Hippocampal formation (tissue), 2 donors: ENCODE measurements at places on chromosomes 12 and 14.

DNA sequence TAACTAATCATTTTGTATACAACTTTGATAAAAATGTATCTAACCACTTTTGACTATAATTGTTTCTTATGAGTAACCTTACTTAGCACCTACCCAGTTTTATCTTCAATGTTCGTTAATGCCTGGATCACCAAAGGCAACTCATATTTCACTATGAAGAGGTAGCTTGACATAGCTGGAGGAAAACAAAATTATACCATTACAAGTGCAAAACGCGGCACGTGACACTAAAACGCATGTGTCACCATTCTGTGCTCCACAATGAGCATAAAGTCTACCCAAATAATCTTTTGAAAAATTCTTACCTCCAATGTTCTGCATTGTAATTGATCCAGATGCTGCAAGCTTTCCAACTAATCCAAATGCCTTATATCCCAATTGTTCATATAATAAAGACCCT is 5.8 kb downstream of the SLC38A2 start:
- DNase-seq: no peak

DNA sequence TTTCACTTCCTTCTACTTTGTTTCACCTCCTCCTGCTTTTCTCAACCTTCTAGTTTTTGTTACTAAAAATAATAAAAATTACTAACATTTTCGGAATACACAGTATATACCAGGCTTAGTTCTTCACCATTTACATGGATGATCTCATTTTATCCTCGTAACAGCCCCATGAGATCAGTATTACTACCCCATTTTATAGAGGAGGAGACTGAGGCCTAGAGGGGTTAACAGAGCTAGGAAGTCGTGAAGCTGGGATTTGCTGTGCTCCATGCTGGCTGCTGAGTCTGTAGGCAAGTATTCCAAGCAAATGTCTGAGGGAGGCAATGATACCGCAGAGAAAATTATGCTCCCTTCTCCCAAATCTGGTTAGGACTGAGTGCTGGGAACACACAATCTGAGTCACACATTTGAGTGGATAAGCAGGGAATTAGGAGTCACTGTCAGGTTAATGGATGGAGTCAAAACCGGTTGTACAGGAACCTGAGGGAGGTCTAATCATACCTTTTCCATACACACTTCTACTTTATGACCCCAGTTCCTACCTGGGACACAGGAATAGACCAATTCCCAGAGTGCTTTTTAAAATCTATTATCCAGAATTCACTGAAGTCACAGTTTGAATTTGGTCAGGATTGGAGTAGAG is 51.1 kb downstream of the ZFYVE26 start:
- no peak for DNase-seq

- DNase-seq: no peak
Observed at GRCh38 chr12:127150479-127150878, 1116.5 kb upstream of the TMEM132C start.

DNA sequence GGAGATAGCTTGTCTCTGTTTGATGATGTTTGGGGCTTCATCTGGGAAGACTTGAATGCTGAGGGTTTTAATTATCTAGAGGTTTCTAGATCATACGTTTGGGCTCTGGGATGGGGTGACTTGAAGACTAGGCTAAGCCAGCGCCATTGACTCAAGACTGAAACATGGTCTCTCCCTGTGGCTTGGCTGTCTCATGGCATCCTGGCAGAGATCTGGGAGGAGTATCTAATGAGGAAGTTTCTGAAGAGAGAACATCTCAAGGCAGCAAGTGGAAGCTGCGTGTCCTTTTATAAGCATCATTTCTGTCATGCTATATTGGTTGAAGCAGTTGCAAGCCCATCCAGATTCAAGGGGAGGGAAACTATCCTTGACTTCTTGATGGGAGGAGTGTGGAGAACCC is 104.8 kb downstream of the UNC79 start:
- DNase-seq: no peak

- no peak for DNase-seq
Observed at GRCh38 chr12:46005151-46005797, 14.9 kb upstream of the SCAF11 start.

- DNase-seq: no peak
Observed at GRCh38 chr14:53365486-53366130, 212.5 kb upstream of the DDHD1 start.

DNA sequence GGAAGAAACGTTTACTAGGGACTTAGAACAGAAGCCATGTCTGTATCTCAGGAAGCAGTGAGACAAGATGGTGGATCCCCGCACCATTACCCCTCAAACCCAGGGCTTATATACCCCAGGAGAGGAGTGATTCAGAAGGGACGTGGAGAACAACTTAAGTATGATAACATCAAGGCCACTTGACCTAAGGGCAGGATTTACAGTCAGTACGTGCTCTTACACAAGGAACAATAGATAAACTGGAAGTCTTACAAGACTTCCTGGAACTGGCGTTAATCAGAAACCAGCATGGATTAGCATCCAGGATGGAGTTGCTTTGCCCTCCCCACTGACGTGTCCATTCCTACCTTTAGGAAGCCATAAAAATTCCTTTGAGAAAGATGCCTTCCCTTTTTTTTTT is 8.6 kb upstream of the ETFBKMT start:
- DNase-seq: no peak

DNA sequence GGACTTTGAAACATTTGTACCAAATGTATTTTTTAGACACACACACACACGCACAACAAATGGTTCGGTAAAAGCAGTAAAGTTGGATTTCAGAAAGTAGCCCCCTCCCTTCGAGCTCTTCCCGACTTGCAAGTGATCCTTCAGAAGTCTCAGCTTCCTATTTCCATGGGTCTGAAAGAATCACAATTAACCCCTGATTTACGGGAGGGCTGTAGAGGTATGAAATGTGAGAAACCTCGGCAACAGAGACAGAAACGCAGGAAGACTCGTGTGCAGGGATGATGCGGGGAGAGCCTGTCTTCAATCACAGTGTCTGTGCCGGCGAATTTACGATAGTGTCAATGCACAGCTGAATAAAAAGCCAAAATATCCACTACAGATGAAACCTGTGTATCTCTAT is 60.7 kb upstream of the VRK1 start:
- no peak for DNase-seq

DNA sequence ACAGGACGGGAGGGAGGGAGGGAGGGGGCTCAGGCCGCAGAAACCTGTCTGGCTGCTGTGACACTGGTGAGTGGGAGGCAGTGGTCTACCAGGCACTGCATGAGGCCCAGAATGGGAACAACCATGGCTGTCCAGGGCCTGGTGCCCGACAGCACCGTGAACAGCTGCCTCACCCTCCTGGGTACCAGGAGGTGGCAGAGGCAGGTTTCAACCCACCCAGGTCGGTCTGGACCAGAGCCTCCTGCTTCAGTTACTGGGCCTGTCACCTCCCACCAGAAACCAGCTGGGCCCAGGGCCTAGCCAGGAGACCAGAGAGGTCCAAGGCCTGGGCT is 80.2 kb downstream of the ITPK1 start:
- no peak for DNase-seq

DNA sequence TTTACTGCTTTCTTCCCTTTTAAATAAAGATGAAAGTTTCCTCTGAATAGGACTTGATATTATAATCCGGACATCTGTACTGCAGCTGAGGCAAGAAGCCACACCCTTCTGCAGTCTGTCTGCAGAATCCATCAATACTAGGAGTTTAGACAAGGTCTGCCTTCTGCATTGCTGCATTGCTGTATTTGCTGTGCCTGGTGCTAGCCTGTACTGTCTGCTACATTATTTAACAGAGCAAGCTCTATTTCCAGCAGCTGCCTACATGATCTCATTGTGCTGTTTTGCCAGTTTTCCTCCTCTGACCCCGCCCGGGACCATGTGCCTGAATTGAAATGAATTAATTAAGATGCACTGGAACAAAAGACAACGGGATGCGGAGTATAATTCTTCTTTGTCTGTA is 1.7 kb downstream of the TUBA1A start:
- DNase-seq: peak; percentile 99

GRCh38 chr12:88580051-88580871 is at the start of gene KITLG:
Gene KITLG, minus strand, starts transcription at chr12:88580471. Its CDS starts 193 bp downstream, at chr12:88580278.
- DNase-seq: peak; percentile 53

DNA sequence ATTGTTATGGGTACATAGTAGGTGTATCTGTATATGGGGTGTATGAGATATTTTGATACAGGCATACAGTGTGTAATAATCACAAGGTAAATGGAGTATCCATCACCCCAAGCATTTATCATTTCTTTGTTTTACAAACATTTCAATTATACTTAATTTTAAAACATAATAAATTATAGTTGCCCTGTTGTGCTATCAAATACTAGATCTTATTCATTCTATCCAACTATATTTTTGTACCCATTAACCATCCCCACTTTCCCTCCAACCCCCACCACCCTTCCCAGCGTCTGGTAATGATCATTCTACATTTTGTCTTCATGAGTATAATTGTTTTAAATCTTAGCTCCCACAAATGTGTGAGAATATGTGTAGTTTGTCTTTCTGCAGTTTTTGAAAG is 302.6 kb downstream of the FOXG1 start:
- DNase-seq: no peak

GRCh38 chr12:58860056-58860787 is 60.1 kb downstream of the LRIG3 start:
- no peak for DNase-seq

GRCh38 chr12:56908136-56908535 is 26.1 kb downstream of the SDR9C7 start:
- no peak for DNase-seq

DNA sequence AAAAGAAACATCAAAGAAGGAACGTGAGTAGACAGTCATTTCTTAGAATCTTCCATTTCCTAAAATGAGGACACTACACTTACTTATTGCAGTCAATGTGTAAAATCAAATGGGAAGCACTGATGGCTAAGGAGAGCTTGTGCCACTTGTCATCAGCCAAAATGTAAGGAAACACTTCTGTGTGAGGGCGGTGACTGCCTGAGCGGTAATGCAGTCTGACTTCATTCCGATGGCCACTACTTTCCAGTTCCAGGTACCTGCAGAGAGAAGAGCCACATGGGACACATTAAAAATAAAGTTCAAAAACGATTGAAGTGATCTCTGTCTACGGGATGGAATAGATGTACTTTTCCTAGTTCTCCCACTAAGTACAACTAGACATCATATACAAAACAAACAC is 96.3 kb downstream of the NELL2 start:
- DNase-seq: no peak

DNA sequence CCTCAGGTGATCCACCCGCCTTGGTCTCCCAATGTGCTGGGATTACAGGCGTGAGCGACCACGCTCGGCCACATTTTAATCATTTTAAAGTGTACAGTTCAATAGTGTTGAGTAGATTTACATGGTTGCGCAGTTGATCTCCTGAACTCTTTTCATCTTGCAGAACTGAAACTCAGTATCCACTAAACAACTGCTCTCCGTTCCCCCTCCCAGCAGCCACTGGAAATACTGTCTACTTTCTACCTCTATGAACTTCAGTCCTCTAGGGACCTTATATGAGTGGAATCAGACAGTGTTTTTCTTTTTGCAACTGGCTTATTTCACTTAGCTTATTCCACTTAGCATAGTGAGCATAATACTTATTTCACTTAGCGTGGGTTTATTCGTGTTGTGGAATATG is 53.7 kb downstream of the KCTD10 start:
- DNase-seq: no peak

GRCh38 chr14:51188566-51189185 is 51.4 kb upstream of the TMX1 start:
- DNase-seq: no peak

- no peak for DNase-seq
Observed at GRCh38 chr12:57609101-57609780, 2.0 kb upstream of the ARHGEF25 start.

DNA sequence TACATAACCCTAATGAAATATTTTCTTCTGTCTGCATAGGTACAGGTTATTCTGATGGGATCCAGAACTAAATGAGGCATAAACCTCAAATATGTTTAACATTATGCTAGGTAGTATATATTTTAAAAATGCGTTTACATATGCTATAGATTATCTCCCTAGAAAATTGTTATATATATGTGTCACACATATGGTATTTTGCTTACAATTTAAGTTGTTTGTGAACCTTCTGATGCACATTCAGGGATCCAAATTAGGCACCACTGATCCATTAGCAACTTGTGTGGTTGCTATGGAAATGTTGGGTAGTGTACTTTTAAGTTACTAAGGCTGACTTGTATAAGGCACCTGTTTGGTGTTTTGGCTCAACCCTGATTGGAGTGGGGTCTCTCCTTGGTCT is 456.7 kb downstream of the AEBP2 start:
- no peak for DNase-seq

GRCh38 chr12:77754086-77754485 is 76.6 kb upstream of the NAV3 start:
- DNase-seq: no peak

DNA sequence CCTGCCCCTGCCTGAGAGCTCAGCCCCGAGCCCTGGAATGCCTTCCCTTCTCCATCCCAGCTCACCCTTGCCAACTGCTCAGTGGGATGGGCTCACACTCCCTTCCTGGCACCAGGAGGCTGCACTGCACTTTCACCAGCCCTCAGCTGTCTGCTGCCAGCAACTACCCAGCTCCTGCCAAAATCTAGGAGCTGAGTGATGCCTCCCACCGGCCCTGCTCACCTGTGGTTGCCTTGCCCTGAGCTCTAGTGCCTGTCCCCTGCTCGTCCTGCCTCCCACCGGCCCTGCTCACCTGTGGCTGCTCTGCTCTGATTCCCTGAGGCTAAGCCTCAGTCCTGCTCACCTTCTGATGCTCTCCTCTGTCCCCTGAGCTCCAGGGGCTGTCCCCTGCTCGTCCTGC is 119.8 kb downstream of the TMEM121 start:
- DNase-seq: no peak

GRCh38 chr14:98198385-98198784 is 1073.6 kb downstream of the BCL11B start:
- no peak for DNase-seq

GRCh38 chr12:121849665-121850064 is 9.0 kb downstream of the HPD start:
- no peak for DNase-seq

- no peak for DNase-seq
Observed at GRCh38 chr12:2240984-2241383, 188.2 kb downstream of the CACNA1C start.

- no peak for DNase-seq
Observed at GRCh38 chr14:63468294-63468693, 74.9 kb downstream of the PPP2R5E start.
